Brain (organoid and tissue), 16 donors: ENCODE measurements at places on chromosomes 7 and 10.

DNA sequence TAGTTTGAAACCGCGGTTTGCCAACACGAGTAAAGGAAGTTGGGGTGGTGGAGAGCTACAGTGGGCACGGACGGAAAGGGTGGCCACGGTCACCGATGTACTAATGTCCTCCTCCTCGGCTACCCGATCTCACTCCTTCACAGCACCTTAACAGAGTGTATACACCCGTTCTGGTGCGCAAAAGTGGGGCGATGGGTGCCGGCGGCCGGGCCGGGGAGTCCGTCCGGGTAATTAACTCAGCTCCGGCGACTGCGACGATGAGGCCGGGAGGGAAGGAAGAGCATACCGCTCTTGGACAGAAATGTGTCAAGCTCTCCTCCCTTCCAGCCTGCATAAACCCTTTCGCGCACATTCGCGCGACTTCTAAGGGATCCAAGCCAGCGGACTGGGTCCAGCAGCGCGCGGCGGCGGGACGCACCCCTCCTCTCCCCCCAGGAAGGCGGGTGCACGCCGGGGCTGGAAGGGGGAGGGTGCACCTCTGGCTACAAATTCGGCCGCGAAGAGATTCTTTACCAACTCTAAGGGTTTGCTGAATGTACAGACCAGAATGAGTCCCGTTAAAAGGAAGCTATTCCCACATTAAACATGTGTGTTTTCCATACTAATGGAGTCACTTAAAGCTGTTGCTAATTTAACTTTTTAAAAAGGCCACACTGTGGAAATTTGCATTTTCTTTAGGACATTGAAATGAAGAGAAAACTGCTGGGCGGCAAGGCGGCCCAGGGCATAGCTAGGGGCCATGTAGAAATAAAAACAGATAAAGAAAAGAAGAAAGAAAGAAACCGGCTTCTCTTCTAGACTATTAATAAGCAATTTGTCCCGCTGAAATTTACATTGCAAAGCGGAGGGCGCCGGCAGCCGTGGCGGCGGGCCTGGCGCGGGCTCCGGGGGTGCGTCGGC lies 6.6 kb upstream of the EBF3 start:
- DNase-seq: peak; percentile 63

DNA sequence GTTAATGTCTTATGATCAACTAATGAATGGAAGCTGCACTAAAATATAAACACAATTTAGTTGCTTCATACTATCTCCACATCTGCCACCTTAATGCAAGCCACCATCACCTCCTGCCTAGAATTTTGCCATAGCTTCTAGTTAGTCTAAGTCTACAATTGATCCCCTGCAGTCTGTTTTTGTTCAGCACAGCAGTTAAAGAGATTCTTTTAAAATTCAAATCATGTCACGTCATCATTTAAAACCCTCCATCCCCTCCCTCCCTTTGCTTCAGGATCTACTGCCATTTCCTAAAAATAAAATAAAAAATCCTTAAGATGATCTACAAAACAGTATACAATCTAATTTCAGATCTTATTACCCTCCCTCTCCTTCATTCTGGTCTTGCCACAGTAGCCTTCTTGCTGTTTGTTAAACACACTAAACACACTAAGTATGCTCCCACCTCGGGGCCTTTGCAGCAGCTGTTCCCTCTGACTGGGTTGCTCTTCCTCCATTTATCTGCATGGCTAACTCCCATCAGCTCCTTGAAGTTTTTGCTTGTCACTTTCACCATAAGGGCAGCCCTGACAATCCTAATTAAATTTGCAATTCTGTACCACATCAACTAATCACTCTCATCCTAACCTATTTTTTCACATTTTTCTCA lies 97.0 kb upstream of the FOXP2 start:
- DNase-seq: peak; percentile 18

- DNase-seq: no peak
These were observed 296.4 kb upstream of the MKLN1 start for GRCh38 chr7:131031099-131031868.

- no peak for DNase-seq
These were observed 135.0 kb downstream of the SEMA3C start for GRCh38 chr7:80783678-80784327.

DNA sequence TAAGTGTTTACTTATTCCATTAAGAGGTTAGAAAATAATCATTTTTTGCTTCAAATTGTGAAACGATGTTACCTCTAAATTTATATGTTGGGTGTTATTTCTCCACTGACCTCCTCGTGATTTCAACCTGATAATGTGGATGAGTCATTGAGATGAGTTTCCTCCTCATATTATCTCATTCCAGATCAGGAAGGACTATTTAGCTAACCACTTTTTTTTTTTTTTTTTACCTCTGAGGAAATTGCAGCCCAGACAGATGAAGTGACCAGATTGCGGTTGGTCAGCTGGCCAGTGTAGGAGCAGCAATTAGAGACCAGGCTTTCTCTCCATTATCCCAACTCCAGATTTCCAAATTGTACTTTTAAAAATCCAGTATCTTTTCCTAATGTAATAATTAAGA lies 248.7 kb downstream of the FZD1 start:
- DNase-seq: no peak

GRCh38 chr10:6064119-6064518 lies 2.0 kb upstream of the IL2RA start:
- DNase-seq: no peak

- no peak for DNase-seq
These were observed 341.6 kb upstream of the MEOX2 start for GRCh38 chr7:16028103-16028502.

DNA sequence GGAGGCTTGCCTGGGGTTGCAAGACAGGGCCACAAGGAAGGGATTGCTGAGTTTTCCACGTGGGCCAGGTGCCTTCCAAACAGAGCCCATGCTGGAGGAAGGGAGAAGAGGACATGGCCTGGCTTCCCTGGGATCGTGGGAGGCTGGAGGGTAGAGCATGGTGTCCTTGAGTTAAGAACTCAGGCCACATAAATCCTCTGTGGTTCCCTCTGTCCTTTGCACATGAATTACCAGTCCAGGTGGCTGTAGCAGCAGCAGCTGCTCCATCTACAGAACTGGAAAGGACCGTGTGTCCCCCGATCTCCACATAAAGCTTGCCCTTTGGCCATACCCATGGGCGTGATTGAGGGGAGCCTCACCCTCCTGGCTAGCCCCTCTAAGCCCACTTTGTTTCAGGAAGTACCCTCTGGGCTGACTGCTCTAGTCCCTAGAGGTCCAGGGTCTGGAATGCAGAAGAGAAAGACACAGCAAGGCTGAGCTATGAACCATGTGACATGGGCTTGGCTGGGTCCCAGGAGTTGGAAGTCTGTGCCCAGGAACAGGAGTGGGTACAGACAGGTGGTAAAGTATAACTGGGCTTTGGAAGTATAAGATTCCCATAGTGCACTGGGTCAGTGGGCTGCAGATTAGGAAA lies 84.9 kb downstream of the C10orf105 start:
- no peak for DNase-seq

DNA sequence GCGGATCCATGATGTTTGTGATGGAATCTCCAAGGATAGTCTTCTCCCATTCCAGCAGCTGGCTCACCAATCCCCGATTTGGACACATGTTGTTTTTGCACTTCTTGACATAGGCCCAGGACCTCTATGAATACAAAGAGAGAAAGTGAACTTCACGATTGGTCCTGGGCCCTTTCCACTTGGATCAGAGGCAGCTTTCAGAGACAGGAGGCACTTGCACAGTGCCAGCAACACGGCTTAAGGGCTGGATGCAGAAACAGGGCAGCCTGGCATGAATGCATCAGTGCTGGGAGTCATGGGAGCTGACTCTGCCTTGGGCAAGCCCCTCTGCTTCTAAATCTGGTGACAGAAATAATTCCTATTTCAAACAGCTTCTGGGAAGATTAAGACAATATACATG lies 2.1 kb upstream of the TMEM120A start:
- no peak for DNase-seq

DNA sequence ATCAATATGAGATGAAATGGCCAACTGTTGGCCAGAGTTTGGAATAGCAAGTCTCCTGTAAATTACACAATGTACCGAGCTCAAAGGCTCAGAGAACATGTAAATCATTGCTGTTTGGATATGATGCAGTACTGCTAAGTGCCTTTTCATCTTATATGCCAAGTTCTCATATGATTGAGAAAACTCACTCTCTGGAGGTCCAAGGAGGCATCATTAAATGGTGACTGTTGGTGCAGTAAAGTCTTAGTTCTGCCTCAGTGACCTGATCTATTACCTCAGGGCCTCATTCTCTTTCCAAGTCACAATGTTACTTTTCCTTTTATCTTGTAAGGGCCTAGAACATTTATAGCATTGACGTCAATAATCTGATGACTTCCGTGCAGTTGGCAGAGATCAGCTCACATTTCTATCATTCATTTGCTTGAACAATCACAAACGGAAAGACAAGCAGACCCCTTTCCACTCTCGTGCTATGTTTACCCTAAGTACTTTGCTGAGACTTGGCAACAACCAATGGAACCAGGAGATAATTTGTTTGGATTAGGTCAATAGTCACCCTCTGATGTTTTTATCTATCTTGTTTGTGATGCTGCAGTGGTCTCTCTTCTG lies 32.6 kb upstream of the PDK4 start:
- no peak for DNase-seq

DNA sequence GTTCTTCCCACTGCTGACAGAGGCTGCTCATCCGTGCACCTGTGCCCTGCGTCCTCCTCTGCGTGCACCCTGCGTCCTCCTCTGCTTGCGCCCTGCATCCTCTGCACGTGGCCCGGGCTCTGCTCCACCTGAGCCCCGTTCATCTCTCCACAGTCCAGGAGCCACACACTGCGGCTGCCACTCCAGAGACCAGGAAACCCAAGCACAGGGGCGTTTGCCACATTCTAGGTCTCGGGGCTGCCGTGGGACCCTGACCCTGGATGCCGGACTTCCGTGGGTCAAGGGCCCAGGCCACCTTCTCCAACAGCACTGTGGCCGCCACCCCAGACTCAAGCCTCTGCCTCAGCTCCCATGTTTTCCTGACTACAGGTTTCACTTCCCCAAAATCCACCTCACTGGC lies 460.4 kb downstream of the PTPRN2 start:
- no peak for DNase-seq

- DNase-seq: no peak
These were observed 40.4 kb downstream of the CREB3L2 start for GRCh38 chr7:137961200-137962177.

DNA sequence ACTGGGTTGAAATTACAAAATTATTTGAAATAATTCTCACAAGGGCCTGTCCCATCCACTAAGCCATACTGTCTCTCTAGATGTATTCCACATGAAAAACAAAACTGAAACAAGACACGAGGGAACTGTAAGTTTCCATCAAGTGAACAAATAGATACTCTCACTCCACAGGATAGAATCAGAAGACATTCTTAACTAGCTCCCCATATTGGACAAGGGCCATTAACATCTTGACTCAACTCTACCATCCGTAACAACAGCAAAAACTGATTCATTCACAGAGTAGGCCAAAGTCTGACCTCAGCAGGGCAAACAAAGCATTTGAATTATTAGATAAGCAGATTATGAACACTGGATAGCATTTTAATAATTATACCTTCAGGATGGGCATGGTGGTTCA lies 29.1 kb downstream of the UBE2H start:
- no peak for DNase-seq

DNA sequence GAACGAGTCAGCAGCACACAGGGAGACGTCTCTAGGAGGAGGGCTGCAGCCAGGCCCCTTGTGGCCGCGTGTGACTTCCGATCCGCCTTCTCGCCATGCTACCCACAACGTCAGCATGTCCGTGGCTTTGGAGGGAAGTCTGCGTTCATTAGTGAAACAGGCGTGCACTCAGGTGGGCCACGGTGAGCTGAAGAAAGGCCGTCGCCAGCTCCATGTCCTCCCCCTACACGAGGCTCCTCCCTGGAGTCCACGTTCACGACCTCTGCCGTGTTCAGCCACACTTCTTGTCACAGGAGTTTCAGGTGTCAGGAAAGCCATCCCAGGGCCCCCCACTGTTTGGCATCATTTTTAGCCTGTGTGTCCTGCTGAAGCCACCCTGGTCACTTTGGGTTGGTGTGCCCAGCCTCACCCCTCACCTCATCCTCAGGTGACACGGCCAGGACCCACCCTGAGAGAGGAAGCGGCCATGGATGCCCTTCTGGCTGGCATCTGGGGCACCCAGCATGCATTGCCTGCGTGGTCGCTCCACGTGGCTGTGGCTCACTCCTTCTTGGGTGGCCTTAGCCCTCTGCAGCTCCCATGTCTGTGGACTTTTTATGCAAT lies 310.6 kb upstream of the SHH start:
- DNase-seq: no peak

GRCh38 chr7:151711906-151712809 lies 164.8 kb downstream of the PRKAG2 start:
- no peak for DNase-seq

- DNase-seq: no peak
These were observed 25.7 kb downstream of the HDAC9 start for GRCh38 chr7:18521236-18521589.
